ENCODE measurements at places on chromosomes 2 and 18.

DNA sequence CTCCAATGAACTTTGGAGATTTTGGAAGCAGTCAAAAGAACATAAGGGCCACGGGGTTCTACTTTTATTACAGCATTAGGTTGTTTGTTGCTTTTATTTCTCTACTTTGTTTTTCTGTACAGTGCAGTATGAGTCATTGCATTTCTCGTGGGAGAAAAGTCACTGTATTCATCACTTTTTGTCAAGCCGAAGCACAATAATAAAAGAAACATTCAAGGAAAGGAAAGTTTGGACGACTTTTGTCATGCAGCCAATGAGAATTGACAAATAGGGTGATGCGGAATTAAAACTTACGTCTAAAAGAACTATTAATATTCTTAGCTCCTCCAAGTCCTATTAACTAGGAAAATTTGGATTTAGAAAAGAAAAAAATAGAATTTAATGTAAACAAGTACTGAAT, 209.9 kb downstream of the TMEM182 start:
- DNase-seq, result no peak

DNA sequence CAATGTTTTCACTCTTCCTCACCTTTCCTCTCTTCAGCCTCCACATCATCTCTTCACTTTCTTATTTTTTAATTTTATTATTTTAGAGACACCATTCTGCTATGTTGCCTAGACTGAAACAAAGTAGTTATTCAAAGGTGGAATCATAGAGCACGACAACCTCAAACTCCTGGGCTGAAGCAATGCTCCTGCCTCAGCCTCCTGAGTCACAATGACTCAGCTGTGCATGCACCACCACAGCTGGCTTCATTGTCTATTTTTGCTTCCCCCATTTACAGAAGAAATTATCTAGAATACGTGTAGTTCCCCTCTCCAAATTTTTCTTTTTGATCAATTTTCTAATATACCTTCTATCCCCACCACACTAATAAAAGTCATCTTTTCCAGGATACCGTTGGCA, 911.5 kb upstream of the SOX11 start:
- DNase-seq, result no peak

DNA sequence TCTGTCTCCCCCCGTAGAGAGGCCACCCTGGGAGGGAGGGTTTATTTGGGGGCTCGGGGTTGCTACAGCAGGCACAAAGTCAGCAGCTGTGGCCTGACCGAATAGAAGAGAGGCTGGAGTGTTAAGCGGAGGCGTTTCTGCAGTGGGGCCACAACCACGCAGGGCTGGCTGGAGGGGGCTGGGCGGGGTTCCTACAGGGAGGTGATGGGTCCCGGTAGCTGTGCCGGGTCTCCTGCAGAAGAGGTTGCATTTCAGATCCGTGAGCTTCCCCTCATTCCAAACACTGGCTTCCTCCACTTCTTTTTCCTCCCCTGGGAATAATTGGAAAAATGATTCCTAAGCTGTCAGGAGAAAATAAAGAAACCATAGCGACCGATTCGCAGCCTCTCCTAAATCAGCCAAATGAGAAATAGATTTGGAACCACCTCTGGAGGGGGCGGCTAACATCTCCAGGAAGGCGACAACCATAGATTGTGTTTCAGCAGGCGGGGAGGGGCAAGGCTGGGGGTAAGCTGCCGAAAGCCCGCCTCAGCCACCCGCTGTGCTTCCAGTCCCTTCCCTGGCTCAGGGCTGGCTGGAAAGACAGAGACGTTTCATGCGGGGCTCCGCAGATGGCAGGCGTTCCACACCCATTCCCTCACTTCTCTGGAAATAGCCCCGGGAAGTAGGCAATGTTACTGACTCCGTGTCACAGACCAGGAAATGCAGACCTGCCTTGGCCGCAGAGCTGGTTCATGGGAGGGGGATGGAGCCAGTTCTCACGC, 85.6 kb upstream of the TAF1B start:
- peak; percentile 75 for DNase-seq

DNA sequence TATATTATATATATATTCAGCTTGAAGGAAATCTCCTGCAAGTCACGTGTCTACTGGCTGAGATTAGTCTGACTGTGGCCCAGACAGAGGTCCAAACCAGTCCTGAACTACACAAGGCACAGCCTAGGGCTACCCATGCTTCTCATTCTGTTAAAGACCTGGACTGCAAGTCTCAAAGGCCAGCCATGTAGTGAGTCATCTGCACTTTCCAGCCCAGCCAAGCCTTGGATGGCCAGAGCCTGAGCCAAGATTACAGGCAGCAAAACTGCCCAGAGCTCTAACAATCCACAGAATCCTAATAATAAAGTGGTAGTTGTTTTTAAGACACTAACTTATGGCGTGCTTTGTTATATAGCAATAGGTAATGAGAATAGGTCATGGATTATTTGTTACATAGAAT, 259.6 kb downstream of the SS18 start:
- peak; percentile 49 for DNase-seq

DNA sequence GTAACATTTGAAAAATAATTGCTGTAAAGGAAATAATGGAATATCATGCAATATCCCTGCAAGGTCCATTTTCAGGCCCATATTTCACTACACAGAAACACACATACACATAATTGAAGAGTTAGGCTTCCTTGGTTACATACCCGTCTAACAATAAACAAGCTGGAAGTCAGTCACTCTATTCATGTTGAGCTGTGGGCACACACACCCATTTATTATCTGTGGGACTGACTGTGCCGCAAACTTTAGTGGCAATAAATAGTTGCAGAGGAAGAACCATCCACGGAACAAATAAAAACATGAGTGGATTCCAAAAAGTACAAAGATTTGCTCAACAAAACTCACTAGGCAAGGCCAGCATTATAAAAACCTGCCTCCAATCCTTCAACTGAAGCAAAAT, 24.8 kb downstream of the PID1 start:
- DNase-seq, result no peak

DNA sequence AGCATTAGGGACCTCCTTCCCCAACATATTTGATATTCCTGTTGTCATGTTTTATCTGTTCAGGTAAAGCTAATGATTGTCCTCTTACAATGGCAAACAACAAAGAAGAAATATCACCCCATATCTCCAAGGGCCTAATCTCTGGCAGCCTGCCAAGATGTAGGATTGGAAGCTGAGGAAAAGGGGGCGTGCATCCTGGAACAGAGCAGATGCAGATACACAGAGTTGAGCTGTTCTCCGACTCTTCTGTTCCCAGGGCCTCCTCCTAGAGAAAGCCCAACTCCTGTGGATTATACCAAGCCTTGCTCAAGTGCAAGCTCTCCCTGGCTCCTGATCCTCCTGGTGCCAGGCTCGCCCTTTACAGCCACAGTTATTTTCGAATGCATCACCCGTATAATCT, 35.2 kb upstream of the CD207 start:
- DNase-seq, result no peak

DNA sequence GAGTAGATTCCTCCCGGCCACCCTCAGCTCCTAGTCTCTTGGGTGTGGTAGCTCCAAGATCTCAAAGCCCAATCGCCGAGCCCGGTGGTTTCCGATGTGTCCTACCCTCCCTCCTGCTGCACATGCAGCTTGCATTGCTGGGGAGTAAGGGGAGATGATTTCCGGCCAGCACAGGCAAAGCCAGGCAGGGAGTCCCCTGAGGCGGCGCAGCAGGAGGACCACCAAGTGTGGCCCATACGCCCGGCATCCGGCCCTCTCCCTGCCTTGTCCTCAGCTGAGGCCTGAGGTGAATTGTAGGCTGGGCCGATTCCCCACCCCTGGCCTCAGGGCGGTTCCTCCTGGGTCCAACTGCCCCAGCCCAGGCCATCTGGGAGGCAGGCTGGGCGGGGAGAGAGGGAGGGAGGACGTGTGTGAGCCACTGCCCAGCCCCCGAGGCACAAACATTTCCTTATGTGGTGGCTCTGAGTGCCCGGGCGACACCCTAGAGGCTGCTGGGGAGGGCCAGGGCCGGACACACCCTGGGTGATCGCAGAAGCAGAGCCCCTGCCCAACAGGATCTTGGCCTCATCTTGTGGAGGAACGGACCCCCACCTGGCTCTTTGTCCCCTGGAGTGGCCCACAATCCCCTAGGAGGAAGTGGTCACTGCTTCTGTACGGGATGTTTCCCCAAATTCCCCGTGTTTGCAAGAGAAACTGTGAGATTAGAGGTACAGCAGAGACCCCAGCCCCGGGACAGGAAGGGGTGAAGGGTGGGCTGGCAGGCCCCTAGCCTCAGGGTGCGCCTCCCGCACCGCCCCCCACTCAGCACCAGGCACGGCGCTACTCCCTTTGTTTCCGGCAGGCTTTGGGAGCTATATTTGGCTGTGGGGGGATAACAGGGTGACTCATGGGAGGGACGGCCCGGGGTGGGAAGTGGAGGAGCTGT, 41.9 kb upstream of the PTMA start:
- DNase-seq, result peak; percentile 97

DNA sequence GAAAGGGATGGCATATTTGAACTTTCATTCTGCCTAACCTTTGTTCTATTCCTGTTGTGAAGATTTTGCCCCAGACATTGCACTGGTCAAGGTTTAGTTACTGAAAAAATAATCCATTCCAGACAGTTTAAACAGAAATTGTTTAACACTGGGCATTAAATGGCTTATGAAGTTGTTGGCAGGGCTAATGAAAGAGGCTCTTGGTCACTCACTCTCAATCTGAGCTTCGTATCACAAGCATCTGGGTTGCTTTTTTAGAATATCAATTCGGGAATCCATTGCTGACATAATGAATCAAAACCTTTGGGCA, 8.0 kb upstream of the ACYP2 start:
- no peak for DNase-seq

DNA sequence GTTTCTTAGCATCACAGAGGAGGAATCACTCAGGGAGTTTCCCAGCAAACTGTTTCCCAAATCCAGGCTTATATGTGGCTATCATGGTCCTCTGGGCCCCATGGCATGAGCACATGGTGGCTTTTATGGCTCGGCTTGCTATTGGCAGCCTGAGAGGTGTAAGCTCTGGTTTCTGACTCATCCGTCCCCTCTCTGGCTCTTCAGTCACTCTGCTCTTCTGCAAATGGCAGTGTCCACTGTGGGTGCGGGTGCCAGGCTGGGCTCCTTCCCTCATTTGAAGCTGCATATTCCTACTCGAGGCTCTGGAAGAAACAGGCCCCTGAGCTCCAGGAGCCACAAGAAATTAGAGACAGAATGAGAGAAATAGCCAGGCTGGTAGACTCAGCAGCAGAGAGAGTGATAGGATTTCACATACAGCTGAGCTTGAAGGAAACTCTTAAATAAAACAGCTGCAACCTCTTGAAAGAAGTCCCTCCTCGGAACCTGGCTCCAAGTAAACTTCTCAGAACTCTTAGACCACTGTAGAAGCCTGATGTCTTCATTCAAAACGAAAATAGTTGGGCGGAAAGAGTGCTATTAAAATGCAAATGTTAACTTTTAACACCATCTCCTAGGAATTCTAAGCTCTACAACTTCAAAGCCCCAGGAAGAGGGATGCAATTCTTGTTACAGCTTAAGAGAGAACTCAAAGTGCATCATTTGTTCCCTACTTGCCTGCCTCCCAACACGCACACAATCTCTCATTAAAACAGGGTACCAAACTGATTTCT, 212.6 kb upstream of the SP5 start:
- DNase-seq, result peak; percentile 14

- DNase-seq, result no peak
These were observed 73.9 kb upstream of the TRIB2 start for GRCh38 chr2:12642859-12643258.
